Activated CD8-positive, alpha-beta memory T cell treated with anti-CD3 and anti-CD28 coated beads, Interleukin-2, amount 50 U/mL, for 48 hours (primary cell): ENCODE measurements at places on chromosomes 16 and 17.

- DNase-seq: no peak
These were observed 4.7 kb downstream of the CHD3 start for GRCh38 chr17:7893187-7893880.

- peak; percentile 73 for DNase-seq
These were observed 25.4 kb downstream of the PELP1 start for GRCh38 chr17:4678448-4679026.

DNA sequence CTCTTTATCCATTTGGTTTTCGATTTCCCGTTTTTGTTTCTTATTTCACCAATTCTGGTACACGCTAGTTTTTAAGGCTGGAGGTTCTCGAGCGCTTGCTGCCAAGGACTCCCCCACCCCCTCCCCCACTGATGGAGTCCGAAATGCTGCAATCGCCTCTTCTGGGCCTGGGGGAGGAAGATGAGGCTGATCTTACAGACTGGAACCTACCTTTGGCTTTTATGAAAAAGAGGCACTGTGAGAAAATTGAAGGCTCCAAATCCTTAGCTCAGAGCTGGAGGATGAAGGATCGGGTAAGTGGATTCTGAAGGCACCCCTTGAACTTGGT is 825 bp downstream of the RPTOR start:
- no peak for DNase-seq

- DNase-seq: peak; percentile 83
These were observed 390 bp downstream of the MNT start for GRCh38 chr17:2400474-2400866.

GRCh38 chr16:27221576-27222248 is 18.4 kb downstream of the KDM8 start:
- no peak for DNase-seq

DNA sequence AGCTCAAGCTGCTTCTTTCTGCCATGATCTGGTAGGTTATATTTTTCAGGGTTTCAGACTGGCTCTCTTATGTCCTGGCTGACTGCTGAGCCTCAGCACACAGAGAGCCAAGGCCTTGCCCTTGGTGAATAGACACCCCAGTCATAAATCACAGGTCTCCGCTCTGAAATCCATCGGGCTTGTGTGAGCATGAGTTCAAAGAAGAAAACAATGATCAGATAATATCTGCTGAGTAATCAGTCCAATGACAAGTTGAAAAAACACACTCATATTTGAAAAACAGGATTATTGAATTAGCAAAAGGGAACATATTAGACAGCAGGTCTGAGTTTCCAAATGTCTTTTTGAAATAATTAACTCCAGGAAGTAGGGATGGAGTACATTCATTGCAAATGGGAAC is 51.1 kb upstream of the NDRG4 start:
- DNase-seq: no peak

- DNase-seq: no peak
These were observed 178.9 kb downstream of the TMEM132E start for GRCh38 chr17:34758316-34758715.

GRCh38 chr16:67540756-67541155 is 12.1 kb downstream of the RIPOR1 start:
- no peak for DNase-seq

GRCh38 chr17:21035406-21035805 is 7.4 kb downstream of the USP22 start:
- DNase-seq: no peak

- DNase-seq: peak; percentile 79
These were observed 643.2 kb downstream of the WWOX start for GRCh38 chr16:78742501-78743283.

DNA sequence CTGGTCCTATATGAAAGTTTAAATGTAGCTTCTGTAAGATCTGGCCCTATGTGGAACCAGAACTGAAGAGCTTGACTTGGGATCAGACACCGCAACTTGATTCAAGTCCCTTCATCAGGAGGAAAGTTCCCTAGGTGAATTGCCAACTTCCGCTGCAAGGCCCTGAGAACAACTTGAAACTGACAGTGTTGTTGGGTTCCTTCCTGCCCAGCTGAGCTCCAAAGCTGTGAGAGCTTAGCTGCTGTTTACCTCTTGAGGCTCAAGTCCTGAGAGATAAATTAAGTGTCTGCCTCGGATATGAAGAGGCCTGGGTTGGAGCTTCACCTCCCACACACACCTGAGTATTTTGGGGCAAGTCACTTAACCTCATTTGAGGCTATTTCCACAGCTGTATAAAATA is 44.7 kb downstream of the REXO5 start:
- no peak for DNase-seq

DNA sequence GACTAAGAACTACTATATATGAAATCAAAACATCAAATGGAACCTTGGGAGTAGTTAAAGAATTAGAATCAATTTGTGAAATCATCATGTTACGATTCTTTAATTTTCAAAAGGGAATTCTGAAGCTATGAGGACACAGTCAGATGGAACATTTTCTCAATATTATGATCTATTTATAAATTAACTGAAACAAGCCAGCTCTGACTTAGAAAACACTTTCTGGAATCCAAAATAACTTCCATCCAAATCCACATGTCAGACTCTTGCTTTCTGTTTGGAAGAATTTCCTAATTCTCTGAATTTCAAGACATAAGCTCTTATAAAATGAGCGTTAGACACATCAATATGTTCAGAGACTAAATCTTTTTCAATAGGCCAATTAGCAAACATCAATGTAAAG is 737.7 kb upstream of the SOX9 start:
- DNase-seq: no peak

GRCh38 chr17:29205047-29205446 is 24.8 kb upstream of the MYO18A start:
- no peak for DNase-seq

DNA sequence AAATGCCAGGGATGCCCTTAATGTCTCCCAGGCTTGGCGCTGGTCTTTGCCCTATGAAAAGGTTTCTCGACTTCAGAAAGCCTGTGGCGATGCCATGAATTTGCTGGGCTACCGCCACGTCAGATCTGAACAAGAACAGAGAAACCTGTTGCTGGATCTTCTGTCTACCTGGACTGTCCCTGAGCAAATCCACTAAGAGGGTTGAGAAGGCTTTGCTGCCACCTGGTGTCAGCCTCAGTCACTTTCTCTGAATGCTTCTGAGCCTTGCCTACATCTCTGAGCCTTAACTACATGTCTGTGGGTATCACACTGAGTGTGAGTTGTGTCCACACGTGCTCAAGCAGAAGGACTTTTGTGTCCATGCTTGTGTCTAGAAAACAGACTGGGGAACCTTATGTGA is 11.4 kb downstream of the CHST4 start:
- DNase-seq: no peak

DNA sequence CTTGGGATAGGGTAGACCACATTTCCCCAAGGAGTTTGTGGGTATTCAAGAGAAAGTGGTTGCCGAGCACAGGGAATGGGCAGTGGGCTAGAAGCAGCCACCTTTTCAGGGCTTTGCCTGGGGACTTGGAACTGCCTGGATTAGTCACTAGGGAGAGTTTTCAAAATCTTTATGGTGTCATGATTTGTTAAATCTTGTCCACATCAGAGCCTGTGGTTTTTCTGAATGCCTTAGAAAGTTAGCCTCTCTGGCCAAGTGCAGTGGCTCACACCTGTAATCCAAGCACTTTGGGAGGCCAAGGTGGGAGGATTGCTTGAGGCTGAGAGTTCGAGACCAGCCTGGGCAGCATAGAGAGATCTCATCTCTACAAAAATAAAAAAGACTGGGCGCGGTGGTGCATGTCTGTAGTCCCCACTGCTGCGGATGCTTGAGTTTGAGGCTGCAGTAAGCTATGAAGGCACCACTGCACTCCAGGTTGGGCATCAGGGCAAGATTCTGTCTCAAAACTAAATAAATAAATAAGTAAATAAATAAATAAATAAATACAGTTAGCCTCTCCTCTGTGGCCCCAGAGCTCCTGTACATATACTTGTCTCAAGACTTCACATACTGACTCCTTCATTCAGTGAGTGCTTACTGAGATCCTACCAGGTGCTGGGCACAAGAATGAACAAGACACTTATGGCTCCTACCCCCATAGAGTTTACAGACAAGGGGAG is 76.3 kb upstream of the HNF1B start:
- no peak for DNase-seq
